Right forelimb (tissue), 1 donor: ENCODE measurements at places on chromosomes 4 and X.

DNA sequence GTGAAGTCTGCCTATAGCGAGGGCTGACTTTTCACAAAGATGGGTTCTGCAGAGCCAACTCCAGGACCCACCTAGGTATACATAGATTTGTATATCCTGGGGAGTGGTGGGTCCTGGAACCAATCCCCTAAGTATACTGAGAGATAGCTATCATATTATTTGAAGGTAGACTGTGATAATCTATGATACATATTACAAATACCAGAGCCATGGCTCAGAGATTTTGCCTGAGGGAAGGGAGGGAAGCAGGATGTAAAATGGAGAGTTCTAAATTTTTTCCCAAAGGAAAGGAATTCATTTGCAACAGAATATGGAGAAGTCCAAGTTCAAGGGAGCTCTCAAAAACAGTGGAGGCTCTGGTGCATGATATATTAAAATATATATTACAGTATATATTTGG lies 7.2 kb downstream of the TCEAL3 start:
- DNase-seq = no peak

- peak; percentile 80 for DNase-seq
These were observed 88.6 kb downstream of the PALLD start for GRCh38 chr4:168585168-168586091.

GRCh38 chrX:125620715-125621587 lies 301.3 kb downstream of the TEX13C start:
- no peak for DNase-seq

GRCh38 chr4:181416966-181417365 lies 826.2 kb upstream of the TENM3 start:
- DNase-seq = no peak

DNA sequence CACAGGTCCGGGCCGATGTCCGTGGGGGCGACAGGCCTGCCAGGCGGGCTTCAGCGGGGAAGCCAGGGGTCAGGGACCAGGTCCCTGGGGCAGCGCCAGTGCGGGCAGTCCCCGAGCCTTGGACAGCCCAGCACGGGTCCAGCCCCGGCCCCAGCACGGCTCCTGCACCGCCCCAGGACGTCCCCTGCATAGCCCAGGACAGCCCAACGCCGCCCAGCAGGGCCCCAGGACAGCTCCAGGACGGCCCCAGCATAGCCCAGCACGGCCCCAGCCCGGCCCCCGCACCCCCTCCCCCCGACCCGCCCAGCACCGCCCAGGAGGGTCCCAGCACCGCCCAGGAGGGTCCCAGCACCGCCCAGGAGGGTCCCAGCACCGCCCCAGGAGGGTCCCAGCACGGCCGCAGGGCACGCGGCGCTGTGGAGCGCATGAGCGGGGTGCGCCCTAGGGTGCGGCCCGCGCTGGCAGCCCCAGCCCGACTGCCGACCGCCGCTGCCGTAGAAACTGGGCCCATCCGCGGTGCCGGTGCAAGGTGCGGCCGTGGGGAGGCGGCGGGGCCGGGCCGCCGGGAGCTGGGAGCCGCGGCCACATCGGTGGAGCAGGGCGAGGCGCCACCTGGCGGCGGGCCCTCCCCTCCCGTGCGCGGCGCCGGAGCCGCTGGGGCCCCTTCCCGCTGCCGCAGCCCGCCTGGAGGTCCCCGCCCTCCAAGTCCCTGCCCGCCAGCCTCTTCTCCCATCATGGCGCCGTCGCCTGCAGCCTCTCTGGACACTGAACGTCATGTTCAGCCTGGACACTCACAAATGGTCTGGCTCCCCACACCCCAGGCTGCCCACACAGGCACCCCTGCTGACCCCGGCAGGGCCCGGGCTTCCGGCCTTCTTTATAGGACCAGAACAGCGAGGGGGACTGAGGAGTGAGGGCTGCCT lies 106.8 kb upstream of the NKX1-1 start:
- peak; percentile 55 for DNase-seq

DNA sequence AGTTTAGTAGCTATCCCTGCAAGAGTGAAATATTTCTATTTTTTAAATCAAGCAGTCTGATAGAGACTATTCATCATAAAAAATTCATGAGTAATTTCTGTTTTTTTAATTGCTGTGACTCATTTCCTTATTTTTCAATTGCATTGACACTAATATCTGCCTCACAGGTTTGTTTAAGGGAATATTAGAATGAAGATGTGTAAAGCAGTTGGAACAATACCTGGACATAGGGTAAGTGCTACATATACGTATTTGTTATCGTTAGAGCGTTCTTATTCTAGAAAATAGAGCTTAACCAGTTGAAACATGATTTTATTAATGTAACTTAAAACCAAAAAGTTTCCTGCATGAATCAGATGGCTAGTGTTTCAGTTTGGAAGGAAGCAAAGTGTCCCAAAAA lies 2211.3 kb downstream of the PCDH7 start:
- no peak for DNase-seq

GRCh38 chr4:150229520-150229919 lies 151.3 kb downstream of the DCLK2 start:
- DNase-seq = no peak

GRCh38 chr4:154184238-154184637 lies 307.4 kb downstream of the DCHS2 start:
- DNase-seq = no peak

- DNase-seq = no peak
These were observed 31.3 kb downstream of the DRD5 start for GRCh38 chr4:9812501-9813340.

- no peak for DNase-seq
These were observed 242.7 kb upstream of the ETNPPL start for GRCh38 chr4:109005523-109005922.

- DNase-seq = no peak
These were observed 247.4 kb upstream of the GIMD1 start for GRCh38 chr4:106615961-106616360.

DNA sequence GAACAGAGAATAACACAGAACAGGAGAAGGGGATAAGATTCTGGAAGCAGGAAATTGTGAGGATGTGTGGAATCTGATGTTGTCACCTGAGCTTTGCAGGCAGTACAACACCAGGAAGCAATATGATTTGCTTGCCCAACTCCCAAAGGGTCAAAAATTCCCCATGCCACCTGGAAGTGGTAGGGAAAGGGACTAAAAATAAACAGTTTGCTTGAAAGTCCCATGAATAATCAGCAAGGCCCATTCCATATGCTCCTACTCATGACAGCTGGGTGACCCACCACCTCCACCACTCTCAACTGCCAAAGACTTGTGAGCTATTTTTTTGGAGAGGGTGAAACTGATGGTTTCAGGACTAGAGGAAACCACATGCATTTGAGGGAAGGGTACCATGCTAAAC lies 168.4 kb downstream of the KCNIP4 start:
- no peak for DNase-seq

DNA sequence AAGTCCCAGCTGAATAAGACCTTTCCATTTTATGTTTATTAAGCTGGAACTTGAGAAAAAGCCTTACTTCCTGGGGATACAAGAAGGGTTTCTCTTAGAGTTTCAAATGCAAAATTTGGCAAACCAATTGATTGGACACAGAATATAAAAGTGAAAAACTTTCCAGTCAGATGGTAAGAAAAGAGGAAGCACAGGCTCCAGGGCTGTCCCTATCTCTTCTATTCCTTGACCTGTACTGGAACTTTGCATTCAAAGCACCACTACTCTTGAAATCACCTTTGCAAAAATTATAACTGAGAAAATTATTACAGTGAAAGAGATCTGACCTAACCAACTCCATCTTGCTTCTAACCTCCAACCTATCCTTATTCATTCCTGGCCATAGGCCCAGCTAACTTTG lies 11.7 kb downstream of the PROM1 start:
- DNase-seq = no peak

- no peak for DNase-seq
These were observed 1365.4 kb downstream of the ARAP2 start for GRCh38 chr4:34878961-34879360.

- no peak for DNase-seq
These were observed 34.8 kb downstream of the UBE2K start for GRCh38 chr4:39732728-39733127.

- peak; percentile 48 for DNase-seq
These were observed 6.7 kb upstream of the HSD17B10 start for GRCh38 chrX:53440621-53441517.

- DNase-seq = no peak
These were observed 17.8 kb downstream of the ZNF185 start for GRCh38 chrX:152915541-152916241.

- no peak for DNase-seq
These were observed 569.4 kb downstream of the GABRG1 start for GRCh38 chr4:45554423-45554822.

GRCh38 chrX:105565856-105566255 lies 256.5 kb upstream of the NRK start:
- DNase-seq = no peak

DNA sequence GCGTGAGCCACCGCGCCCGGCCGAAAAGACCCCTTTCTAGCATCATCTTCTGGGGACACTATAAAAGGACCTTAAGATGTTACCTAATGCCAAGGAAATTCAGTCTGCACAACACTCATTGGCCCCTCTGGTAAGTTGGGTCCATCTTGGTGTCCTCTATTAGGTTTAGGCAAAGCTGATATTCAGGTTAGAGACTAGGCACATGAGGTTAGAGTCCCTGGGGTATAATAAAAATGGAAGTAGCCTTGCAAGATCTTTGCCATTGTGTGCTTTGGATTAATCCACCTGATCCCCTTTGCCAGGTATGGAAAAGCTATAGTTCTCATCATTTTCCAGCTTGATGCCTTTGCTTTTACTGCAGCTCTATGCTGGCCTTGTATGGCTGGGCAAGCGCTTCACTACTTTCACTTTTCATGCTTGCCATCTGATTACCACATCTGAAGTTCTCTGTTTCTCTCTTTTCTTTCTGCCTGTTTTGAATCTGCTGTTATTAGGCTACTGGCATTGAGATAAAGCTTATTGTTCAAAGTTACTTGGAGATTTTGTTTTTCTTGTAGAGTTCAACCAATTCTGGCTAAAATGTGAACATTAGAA lies 5.4 kb upstream of the ADH4 start:
- no peak for DNase-seq

DNA sequence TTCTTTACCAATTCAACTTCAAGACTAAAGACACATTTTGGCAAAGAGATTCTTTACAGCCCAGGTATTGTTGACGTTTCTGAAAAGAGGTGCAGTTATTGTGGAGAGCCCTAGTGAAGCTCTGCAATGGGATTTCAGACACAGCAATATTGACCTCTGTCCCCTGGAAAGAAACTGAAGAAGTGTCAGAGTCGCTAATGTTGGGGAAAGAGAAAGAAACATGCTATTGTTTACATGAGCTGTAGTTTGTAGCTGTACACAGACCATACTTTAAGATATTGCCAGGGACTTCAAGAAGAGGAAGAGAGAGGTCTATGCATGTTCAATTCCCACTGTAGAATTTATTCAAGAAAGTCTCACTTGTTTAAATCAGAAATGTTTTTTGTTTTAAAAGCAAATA lies 497.3 kb upstream of the BOD1L1 start:
- no peak for DNase-seq

DNA sequence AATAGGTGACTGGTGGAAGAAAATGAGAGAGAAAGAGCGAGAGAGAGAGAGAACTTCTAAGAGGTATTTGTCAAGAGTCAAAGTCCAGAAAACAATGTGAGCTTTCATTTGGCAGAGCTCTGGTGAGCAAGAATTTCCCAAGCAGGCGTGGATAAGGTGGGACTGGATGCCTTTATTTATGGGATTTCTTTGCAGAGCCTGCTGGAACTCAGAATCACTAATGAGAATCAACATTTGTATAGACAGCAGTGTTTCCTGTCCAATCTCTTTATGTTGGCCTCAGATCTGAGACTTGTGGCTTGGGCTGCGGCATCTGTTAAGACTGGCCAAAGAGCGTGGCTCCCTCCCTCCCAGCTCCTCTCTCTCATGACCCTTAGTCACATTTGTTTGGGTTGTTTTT lies 67.9 kb upstream of the TBL1X start:
- DNase-seq = no peak

DNA sequence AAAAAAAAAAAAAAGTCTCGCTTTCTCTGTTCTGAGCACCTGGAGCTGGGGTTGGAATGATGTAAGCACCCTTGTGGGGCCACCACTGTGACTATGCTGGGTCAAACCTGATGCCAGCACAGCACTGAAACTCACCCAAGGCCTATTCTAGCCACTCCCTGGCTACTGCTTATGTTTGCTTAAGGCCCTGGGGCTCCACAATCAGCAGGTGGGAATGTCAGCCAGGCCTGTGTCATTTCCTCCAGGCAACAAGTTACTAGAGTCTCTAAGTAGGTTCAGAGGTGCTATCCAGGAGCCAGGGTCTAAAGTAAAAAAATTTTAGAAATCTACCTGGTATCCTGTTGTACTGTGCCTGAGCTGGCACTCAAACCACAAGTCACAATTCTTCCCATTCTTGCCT lies 1306.8 kb downstream of the STIM2 start:
- no peak for DNase-seq

GRCh38 chrX:38896724-38897298 lies 95.6 kb downstream of the MID1IP1 start:
- no peak for DNase-seq

DNA sequence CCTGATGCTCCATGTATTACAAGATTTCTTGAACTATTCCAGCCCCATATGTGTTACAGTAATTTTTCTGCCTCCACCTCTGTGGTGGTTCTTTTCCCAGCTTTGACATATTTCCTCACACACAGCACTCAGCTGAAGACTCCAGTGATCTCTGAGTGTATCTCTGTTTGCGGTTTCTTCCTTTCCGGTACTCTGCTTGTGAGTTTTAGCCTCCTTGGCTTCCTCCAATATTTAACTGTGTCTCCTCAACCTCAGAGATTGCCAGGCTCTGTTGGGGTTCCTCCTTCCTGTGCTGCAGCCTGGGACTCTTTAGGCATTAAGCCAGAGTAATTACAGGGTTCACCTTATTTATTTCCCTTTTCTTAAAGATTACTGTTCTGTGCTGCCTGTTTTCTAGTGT lies 73.2 kb downstream of the NFKB1 start:
- no peak for DNase-seq

GRCh38 chr4:54229631-54230483 lies 764 bp downstream of the PDGFRA start:
- peak; percentile 72 for DNase-seq
